Brain pericyte (primary cell): ENCODE measurements at places on chromosomes 2 and 18.

GRCh38 chr18:13893418-13893760 is 21.9 kb downstream of the MC2R start:
- no peak for DNase-seq

- DNase-seq = no peak
These were observed 5.8 kb upstream of the COLEC12 start for GRCh38 chr18:506264-506663.

DNA sequence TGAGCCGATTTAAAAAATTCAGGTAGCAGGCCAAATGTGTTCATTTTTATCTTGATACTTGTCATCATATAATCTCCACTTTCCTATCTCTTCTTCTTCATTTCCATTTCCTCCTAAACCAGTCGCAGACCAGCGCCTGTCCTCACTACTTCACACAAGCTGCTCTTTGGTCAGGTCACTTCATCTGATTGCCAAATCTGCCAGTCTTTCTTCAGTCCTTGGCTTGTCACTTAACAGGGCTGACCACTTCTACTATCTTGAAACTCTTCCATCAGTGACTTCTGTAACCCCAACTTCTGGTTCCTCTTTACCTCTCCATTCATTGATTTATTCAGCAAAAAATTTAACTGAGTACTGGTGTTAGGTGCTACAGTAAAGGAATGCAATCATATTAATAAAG is 18.0 kb upstream of the SPRED2 start:
- no peak for DNase-seq

DNA sequence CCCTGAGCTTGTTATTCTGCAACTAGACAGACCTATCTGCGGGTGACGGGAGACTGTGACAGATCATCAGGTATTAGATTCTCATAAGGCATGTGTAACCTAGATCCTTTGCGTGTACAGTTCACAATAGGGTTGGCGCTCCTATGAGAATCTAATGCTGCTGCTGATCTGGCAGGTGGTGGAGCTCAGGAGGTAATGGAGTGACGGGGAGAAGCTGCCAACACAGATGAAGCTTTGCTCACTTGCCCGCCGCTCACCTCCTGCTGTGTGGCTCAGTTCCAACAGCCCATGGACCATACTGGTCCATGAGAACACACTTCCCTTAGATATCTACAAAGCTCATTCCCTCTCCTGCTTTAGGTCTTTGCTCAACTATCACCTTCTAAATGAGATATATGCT is 198.2 kb upstream of the SMAD7 start:
- no peak for DNase-seq

DNA sequence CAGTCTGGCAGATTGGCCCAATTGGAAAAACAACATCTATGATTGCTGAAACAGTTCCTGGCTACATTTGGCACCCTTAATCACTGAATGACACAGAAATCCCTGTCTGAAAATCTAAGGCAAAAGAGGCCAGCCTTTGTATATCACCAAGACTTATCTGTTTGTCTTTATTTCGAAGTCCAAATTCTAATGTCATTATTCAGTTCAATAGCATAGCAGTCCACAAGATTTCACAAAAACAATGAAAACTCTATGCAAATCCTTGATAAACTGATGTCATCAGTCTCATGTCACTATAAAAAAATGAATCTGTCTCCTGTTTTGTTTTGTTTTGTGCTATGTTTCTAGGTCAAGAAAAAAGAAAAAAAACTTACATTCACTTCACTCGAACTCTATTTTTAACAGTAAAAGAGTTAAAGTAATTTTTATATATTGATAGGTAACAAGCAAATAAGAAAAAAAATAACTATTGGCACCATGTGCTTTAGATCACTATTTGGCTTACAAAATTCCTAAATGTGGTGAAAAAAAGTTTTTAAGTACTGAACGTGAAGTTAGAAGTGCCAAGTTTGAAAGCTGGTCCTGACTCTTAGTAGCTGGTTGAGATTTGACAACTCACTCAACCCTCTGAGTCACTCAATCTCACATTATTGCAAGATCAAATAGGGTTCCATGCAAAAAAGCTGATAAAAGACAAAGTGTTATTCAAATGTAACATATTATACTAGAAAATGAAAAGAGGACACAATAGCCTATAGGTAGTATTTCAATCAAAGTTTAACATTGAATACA is 359.3 kb downstream of the IRS1 start:
- no peak for DNase-seq
